ENCODE measurements at places on chromosomes 3 and 15.

DNA sequence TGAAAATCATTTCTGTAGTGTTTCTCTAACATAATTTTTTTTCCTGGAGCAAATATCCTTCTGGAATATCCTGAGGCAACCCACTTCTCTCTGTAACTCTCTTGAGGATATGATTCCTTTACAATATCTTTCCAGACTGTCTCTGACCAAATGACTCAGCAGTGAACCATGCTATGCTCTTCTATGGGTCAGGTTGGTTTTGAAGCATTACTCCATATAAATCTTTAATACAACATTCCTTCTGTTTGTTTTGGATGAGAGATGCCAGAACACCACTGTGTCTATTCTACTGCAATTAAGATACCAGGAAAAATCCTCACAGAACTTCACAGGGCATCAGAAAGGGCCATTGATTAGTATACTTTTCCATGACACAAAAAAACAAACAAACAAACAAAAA is 626.4 kb upstream of the ZNF385D start:
- no peak for DNase-seq

- DNase-seq, result peak; percentile 49
Observed at GRCh38 chr3:174440253-174440701, 418.9 kb upstream of the NAALADL2 start.

DNA sequence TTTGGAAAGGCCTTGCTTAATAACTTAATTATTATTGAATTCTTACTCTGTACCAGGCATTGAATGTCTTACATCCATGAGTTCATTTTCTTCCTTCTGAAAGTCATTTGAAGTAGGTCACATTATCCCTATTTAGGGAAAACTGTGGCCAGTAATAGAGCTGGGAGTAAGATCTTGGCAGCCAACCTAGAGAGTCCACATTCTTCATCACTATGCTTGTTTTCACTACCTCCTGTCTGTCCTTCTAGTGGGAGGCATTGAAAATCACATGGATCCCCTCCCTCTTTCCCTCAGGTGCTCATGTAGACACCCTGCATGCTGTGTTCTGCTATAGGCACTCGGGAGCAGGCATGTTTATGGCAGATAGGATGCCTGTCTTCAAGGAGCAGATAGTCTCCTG is 154.9 kb downstream of the EBLN2 start:
- DNase-seq, result no peak

GRCh38 chr3:150090877-150091276 is 120.2 kb upstream of the PFN2 start:
- DNase-seq, result no peak

GRCh38 chr3:12681089-12681942 is 17.4 kb upstream of the RAF1 start:
- no peak for DNase-seq

DNA sequence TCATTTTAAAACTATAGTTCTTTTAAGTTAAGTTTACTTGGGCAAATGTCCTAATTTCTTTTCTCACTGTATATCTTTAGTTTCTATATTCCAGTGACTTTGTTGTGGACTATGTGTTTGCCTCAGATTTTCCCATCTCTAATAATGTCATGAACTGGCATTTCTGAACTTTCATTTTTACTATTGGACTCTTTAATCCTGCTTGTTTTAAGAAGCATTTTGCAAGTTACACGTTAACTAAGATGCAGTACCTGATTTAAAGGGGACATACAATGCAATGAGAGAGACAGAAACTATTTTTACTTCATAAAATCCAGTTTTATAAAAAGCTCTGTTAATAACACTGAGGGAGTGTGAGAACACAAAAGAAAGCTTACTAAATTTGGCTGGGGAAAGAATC is 58.6 kb upstream of the PHLDB2 start:
- no peak for DNase-seq

- DNase-seq, result peak; percentile 56
Observed at GRCh38 chr3:107690522-107691138, 167.9 kb downstream of the BBX start.
